ENCODE measurements at places on chromosomes 6 and 20.
A peak's percentile ranks its signal among the peaks of the same experiment; 100 is the strongest.

GRCh38 chr6:26027491-26028211, 59.6 kb upstream of the HFE start:
- peaks cover 9% of the 10 kb centered on the region for H3K27me3 ChIP-seq
- H3K27ac ChIP-seq: peak overlapping the region; percentile 87
- no peak for DNase-seq
- H3K4me1 ChIP-seq: peaks cover 18% of the 10 kb centered on the region
- H3K36me3 ChIP-seq: no peaks in the 10 kb centered on the region
- peak overlapping the region; percentile 97 for H3K4me3 ChIP-seq

DNA sequence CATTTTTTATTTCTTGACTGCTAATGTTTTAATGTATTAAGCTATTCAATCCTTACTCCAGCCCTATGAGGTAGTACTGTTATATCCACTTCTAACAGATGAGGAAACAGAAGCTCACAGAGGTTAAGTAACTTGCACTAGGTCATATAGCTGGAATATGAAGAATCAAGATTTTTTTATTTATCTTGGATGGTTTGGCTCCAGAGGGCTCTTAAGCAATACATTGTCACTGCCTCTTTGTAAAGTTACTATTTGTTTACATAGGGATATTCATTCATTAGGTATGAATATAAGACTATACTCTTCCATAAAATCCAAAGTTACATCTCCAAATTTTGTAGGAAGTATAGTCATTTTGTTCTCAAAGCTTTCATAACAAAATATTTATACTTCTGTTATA, 113.8 kb downstream of the LAMP5 start:
- H3K36me3 ChIP-seq: no peaks in the 10 kb centered on the region
- no peak overlapping the region for H3K27ac ChIP-seq
- DNase-seq: no peak
- no peak overlapping the region for H3K4me3 ChIP-seq
- H3K4me1 ChIP-seq: no peaks in the 10 kb centered on the region
- no peaks in the 10 kb centered on the region for H3K27me3 ChIP-seq

GRCh38 chr6:168018664-168019063, 21.2 kb downstream of the KIF25 start:
- H3K27me3 ChIP-seq: peaks cover 2% of the 10 kb centered on the region
- peaks cover 21% of the 10 kb centered on the region for H3K36me3 ChIP-seq
- no peaks in the 10 kb centered on the region for H3K4me1 ChIP-seq
- H3K27ac ChIP-seq: no peak overlapping the region
- no peak for DNase-seq

- H3K27ac ChIP-seq: no peak overlapping the region
- no peak overlapping the region for H3K4me3 ChIP-seq
- H3K36me3 ChIP-seq: no peaks in the 10 kb centered on the region
- H3K27me3 ChIP-seq: peaks cover 4% of the 10 kb centered on the region
- no peak for DNase-seq
- no peaks in the 10 kb centered on the region for H3K4me1 ChIP-seq
These were observed 1513.4 kb upstream of the DEFB115 start for GRCh38 chr20:29744071-29744470.

- H3K4me1 ChIP-seq: no peaks in the 10 kb centered on the region
- no peak for DNase-seq
- H3K27me3 ChIP-seq: peaks cover 2% of the 10 kb centered on the region
- no peak overlapping the region for H3K4me3 ChIP-seq
- H3K27ac ChIP-seq: no peak overlapping the region
- no peaks in the 10 kb centered on the region for H3K36me3 ChIP-seq
These were observed 68.7 kb upstream of the STMND1 start for GRCh38 chr6:17032988-17033634.

DNA sequence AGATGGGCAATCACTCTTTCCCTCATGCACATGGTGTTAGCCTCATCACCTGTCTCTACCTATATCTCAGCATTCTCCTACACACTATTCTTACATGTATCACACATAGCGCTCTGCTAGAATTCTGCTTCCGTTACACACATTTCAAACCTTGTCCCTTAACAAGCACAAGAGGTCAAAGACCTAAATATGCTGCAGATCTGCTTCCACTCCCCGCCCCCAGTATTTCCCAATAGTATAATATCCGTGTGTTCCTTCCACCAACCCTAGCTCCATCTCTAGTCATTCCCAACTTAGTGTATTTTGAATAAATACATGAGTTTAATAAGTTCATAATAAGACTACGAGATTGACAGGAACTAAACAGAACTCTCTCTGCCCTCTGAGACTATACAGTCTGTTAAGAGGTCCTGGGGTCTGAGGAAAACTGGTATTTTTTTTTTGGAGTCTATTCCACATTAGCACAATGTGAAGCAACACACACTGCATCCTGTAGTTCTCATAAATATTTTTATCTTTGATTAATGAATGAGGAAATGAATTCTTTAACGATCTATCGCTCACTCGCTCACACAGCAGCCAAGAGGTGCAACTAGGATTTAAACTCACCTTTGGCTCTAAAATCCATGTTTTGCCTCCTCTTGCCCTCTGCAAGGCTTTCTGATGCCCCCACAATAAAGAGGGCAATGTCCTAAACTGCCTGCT, 491.6 kb downstream of the QKI start:
- no peaks in the 10 kb centered on the region for H3K36me3 ChIP-seq
- no peaks in the 10 kb centered on the region for H3K4me1 ChIP-seq
- H3K4me3 ChIP-seq: no peak overlapping the region
- no peak for DNase-seq

GRCh38 chr6:139508023-139508422, 133.6 kb upstream of the CITED2 start:
- no peak overlapping the region for H3K27ac ChIP-seq
- H3K27me3 ChIP-seq: no peaks in the 10 kb centered on the region
- H3K36me3 ChIP-seq: no peaks in the 10 kb centered on the region
- DNase-seq: no peak
- peaks cover 3% of the 10 kb centered on the region for H3K4me1 ChIP-seq

GRCh38 chr20:49982346-49983122, at the start of gene SNAI1:
SNAI1 (plus strand) TSS chr20:49982980; CDS start chr20:49983060, 80 bp downstream.
- peak within 1 kb of the TSS; percentile 86 for H3K4me3 ChIP-seq
- no peak within 1 kb of the TSS for H3K27ac ChIP-seq
- H3K4me1 ChIP-seq: peaks cover 26% of the 10 kb centered on the region
- no peaks in the 10 kb centered on the region for H3K36me3 ChIP-seq

DNA sequence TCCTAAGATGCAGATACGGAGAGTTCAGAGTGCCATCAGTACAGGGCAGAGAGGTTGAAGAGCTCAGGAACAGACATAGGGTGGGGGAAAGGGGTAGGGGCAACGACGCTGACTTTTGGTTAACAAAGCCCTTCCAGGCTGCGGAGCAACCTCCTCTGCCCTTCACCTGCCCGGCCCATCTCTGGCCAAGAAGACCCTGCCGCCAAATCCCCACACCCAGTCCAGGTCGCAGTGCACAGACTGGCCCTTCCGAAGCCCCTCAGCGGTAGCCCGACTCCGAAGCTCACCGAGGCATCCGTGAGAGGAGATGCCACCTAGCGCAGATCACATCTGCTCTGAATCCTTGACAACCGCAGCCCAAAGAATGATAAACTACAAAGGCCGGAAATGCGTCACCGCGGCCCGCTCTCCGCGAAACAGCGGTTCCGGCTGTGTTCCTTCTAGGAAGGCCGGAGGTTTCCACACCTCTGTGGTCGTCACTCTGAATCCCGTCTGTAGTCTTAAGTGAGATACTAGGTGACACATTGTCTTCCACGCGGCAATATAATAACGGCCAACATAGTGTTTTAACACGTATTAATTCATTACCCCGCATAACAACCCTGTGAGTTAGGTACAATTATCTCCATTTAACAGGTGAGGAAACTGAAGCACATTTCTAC, at the start of gene ZSCAN23:
ZSCAN23 (minus strand) TSS at position 380 of the 662 bp plus-strand sequence. CDS start 7,225 bp downstream, outside the sequence.
- peak within 1 kb of the TSS; percentile 100 for H3K4me3 ChIP-seq
- H3K36me3 ChIP-seq: no peaks in the 10 kb centered on the region

- peak; percentile 67 for DNase-seq
- peaks cover 33% of the 10 kb centered on the region for H3K4me1 ChIP-seq
- no peaks in the 10 kb centered on the region for H3K36me3 ChIP-seq
- H3K27me3 ChIP-seq: peaks cover 4% of the 10 kb centered on the region
These were observed 915 bp downstream of the TMEM63B start for GRCh38 chr6:44128020-44128917.

Measured in glutamatergic neuron (in vitro differentiated cells).